ENCODE measurements at places on chromosomes 12 and 14.

- DNase-seq = no peak
Measured at GRCh38 chr12:112574896-112575558, 156.3 kb downstream of the PTPN11 start.

DNA sequence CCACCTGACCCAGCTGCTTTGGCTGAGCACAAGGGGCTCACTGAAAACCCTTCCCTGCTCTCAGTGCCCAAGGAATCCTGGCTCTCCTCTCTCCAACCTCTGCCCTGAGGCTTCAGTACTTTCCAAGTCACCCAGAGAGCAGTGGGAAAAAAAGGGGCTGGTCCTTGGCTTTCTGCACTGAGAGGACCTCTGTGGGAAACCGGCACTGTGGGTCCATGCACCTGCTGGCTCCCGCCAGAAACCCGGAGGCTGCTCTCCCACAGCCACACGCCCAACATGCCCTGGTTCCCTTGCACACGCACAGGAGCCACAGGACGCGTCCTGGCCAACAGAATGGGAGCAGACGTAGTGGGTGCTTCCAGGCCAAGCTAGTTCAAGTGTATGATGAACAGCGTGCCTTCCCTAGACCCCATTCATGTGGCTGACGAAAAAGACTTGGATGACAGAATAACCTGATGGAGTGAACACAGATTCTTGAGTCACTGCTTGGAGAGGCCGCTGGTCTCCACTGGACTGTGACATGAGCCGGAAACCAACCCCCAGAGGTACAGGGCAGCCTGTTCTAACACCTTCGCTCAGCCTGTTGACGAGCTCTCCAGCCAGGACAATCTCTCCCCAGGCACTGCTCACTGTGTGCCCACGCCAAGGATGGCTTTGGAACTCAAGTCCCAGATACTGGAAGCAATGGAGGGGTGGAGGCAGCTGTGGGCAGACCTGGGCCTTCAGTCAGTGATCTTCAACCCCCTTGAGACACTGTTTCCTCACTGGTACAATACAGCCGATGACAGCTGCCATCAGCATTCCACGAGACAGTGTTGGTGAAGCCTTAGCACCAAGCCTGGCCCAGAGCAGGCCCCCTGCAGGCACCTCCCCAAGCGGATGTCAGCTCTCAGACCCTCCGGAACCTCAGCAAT, 87.7 kb downstream of the ITPK1 start:
- no peak for DNase-seq

DNA sequence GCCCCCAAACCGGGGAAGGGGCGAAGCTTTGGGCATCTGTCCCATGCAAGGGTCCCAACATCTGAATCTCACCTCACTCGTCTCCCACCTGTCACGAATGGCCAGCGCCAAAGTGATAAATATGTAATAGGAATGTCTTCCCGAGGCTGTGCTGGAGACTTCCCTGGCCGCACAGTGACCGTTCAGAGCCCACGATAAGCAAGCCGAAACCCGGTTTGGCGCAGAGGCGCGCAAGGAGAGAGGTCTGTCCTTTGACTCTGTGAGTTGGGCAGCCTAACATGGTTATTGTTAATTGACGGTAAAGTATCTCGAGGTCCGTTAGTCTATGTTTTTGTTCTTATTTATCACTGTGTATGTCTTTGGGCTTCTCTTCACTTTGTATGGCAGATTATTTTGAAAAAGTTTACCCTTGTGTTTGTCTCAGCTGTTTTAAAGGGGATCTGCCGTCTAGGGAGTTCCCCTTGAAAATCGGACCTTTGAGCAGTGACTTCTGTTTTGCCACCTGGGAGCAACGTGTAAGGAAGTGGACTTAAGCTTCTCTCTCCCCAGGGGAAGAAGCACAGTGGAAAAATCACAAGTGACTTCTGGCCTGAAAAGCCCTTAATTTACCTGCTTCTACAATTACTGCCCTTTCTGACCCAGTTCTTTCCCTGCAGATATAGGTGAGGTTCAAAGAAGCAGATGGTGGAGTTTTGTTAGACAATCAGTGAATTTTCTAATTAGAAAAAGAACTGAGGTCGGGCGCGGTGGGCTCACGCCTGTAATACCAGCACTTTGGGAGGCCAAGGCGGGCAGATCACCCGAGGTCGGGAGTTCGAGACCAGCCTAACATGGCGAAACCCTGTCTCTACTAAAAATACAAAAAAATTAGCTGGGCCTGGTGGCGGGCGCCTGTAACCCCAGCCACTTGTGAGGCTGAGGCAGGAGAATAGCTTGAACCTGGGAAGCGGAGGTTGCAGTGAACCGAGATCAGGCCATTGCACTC, 1.1 kb upstream of the TM9SF1 start:
- no peak for DNase-seq

DNA sequence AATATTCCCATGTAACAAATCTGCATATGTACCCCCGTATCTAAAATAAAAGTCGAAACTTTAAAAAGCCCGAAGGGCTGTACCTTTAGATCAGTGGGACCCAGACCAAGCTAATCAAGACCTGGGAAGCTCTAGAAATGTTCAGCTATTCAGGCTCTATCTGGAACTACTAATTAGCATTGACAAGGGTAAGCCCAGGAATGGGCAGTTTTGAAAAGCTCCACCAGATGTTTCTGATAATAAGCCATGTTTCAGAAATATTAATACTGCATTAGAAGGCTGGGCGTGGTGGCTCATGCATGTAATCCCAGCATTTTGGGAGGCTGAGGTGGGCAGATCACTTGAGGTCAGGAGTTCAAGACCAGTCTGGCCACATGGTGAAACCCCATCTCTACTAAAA, 20.4 kb upstream of the TMEM260 start:
- no peak for DNase-seq

DNA sequence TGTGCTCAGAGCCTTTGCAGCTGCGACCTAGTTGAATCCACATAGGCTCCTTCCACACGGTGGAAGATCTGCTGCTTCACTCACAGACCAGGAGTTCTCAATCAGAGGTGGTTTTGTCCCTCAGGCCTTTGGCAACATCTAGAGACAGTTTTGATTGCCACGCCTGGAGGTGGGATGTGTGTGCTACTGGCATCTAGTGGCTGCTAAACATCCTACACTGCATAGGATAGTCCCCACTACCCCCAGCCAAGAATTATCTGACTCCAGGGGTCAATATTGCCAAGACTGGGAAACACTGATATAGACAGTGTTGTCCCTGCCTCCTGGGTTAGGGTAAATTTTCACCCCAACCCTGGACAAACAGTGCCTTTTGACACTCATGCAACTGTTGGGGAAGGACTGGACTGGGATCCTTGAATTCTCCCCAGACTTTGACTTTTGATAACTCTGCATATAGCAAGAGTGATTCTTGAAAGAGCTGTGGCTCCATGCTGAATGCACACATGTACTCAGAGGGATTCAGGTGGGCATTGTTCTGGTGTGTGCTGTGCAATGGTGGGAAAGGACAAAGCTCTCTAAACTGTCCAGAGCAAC, 39.8 kb downstream of the BAZ2A start:
- no peak for DNase-seq

- DNase-seq = peak; percentile 46
Measured at GRCh38 chr12:51622564-51622963, 31.5 kb downstream of the SCN8A start.

DNA sequence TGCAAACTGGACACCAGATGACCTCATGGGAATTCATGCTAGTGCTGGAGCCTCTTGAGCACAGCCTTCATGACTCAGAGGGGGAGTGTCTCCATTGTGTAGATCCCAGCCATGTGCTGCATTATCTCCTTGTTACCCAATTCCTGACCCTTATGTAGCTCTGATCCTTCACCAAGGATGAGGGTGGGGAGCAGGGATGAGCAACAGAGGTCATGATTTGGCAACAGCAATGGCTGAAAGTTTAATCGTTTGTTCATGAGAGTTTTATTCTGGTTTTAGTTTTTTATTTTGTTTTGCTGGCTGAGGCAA, 9.5 kb upstream of the BDKRB1 start:
- peak; percentile 70 for DNase-seq

GRCh38 chr12:27347779-27348178, 15.1 kb downstream of the BMAL2 start:
- DNase-seq = no peak

DNA sequence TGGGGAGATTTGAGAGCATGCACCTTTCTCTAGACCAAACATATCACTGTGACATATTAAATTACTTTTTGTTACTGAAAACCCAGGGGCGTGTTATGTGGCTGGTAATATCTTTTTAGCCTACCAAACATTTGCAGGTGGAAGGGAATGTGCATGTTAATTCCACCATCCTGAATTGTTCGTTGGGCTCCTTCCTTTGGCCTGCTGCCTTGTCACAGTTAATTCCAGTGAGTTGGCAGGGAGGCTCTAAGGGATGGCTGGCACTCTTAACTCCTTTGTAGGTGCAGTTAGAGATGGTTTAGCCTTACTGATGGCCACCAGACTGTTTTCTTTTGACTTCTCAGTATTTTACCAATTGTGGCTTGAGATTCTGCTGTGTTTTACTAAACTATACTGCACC, 64.5 kb downstream of the DIP2B start:
- no peak for DNase-seq

- DNase-seq = no peak
Measured at GRCh38 chr14:74437496-74438053, 11.6 kb upstream of the SYNDIG1L start.

DNA sequence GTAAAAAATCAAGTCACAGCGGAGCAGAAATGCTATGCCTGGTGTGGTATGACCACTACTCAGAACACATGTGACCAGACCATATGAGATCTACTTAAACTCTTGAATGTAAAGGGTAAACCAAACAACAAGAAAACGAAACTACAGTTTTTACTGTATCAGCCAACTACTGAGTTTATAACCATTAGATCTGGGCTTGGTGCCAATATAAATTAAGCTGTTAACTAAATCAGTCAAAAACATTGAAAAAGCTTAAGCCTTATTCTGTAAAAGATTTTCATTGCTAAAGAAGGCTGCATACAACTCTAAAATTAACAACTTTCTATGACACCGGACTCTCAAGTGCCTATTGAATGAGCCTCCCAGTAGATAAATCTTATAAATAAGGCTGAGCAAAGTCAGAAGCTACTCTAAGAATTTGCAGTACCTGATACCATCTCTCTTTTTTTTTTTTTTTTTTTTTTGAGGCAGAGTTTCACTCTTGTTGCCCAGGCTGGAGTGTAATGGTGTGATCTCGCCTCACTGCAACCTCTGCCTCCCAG, 35.4 kb downstream of the SPTLC2 start:
- DNase-seq = peak; percentile 87

GRCh38 chr14:37595809-37596621, 586 bp downstream of the TTC6 start:
- DNase-seq = no peak

DNA sequence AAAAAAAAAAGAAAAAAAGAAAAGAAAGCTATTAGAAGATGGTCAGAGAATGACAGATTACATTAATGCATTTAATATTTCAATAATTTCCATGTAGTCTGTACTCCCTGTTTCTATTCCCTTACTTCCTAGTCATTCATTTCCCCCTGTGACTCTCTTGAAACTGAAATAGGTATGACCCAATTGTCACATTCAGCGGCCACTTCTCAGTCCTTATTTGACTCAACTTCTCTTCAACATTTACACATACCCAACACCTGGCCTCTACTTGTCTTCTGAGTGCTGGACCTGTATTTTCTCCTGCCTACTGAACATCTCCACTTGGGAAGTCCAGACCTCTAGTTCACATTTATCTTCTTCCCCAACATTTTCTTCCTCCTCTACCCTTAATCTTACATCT, 7.2 kb downstream of the EEA1 start:
- DNase-seq = no peak

DNA sequence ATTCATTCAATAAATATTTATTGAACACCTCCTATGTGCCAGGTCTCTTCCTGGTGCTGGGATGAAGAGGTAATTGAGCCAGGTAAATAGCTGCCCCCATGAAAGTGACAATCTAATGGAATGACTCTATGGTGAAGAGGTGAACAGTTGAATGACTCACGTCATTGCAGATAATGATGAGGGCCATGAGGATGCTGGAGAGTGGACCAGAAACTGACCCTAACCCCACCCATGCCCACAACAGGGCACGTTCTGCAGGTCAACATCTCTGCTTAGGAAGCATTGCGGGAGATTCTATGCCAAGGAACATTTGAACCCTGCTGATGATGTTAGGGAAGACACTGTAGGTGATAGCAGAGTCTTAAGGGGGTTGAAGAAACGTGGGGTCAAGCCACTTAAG, 788.9 kb upstream of the TBX3 start:
- DNase-seq = no peak

DNA sequence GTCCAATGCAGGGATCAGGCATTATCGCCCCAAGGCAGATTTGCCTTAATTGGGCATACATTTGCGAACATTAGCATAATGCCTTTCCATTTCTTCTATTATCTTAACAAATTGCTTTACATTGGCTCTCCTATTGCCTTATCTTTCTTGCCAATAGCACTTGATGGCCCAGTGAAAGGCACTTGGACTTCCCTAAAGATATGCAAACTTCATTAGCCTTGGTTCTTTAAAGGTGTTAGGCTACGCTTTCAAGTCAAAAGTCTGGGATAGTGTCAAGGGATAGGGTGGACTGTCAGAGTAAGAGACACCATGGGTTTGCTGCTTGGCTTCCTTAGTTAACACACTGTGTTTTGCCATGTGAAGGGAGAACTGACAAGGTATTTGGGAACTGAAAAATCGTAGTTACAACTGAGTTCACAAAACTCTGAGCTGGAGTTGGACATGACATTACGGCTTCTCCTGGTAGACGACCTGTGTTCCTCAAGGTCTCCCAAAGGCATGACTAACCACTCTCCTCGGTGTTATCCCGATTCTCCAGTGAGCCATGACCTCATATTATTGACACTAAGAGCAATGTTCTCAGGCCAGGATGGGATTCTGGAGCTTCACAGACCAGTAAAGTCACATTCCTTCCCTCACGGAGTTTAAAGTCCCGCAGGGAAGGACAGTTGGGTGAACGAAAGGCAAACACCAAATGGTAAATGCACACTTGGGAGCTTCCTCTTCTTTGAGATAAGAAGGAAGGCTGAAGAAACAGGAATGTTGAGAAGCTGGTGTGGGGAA, 65.2 kb downstream of the TBC1D30 start:
- no peak for DNase-seq

DNA sequence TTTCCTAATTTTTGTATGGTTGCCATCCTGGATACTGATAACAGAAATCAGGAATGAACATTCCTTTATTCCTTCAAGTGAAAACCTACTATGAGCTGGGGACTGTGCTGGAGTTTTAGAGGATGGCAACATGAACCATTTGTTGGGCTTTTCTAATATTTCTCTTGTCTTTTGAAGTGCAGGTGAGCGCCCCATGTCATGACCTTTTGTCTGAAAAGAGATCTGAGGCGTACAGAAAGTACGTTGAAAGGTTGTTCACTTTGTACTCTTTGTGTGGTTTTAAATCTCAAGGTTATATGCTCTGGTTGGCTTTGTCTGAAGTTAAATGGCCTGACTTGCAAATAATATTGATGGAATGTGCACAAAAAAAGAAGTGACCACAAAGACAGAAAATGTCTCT, 79.0 kb downstream of the GAS2L3 start:
- DNase-seq = no peak

DNA sequence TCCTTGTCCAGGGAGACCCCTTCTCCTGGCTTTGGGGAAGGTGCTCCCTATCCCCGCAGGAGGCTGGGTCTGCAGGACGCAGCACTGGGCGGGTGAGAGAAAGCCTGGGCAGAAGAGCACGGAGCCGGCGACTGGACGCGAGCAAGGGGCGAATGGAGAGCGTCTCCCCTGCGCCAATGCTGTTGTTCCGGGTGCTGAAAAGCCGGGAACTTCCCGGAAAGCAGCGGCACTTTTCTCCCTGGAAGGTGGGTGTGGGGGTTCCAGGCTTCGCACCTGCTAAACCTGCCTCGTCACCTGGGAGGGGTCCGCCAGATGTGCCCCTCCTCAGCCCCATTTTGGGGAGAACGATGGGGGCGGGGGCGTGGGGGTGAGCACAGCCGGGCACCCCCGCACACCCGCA, 417.1 kb upstream of the TMTC1 start:
- DNase-seq = no peak
